Activated CD8-positive, alpha-beta T cell treated with anti-CD3 and anti-CD28 coated beads, Interleukin-2, amount 10 ng/mL, durations not matched to agents 7 days and 5 days (primary cell): ENCODE measurements at places on chromosomes 16 and 17.

DNA sequence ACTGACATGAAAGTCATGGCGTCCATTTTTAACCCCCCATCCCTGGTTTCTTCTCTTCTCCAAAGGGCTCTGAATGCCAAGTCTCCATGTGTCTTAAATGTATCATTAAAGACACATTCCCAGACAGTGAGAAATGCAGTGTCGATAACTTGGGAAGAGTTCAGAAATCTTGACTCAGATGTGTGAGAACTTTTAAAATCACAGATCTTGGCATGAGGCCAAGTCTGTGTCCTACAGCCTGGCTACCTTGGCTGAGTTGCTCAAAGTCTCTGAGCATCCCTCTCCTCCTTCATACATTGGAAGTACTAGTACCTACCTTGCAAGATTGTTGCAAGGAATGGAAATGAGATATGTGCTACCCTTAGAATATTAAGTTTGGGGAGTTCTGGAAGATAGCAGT is 1046.5 kb upstream of the RBFOX1 start:
- no peaks in the 10 kb centered on the region for H3K36me3 ChIP-seq
- DNase-seq = no peak
- H3K27ac ChIP-seq = no peak overlapping the region
- no peaks in the 10 kb centered on the region for H3K4me1 ChIP-seq

GRCh38 chr16:88777471-88778270 is 7.3 kb downstream of the PIEZO1 start:
- no peak for DNase-seq
- H3K36me3 ChIP-seq = peaks cover 8% of the 10 kb centered on the region
- no peak overlapping the region for H3K4me3 ChIP-seq
- peak overlapping the region; percentile 20 for H3K27ac ChIP-seq
- H3K4me1 ChIP-seq = peaks cover 46% of the 10 kb centered on the region

GRCh38 chr16:57540387-57540786 is 2.1 kb upstream of the ADGRG5 start:
- peaks cover 1% of the 10 kb centered on the region for H3K36me3 ChIP-seq
- peaks cover 74% of the 10 kb centered on the region for H3K4me1 ChIP-seq
- H3K27me3 ChIP-seq = no peaks in the 10 kb centered on the region
- DNase-seq = peak; percentile 18
- no peak overlapping the region for H3K4me3 ChIP-seq

DNA sequence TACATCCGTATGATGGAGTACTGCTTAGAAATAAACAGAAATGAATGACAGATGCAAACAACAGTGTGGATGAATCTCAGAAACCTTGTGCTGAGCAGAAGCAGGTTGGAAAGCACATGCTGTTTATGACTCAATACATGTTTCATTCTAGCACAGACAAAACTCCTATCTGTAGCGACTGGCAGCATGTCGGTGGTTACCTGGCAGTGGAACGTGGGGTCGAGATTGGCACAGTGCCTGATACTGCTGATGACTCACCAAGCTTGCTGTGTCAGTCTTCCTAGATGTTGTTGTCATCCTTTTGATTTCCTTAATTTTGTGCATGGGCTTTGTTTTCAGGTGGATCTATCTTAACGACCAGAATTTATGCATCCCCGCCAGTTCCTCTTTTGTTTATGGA is 62.1 kb downstream of the GAN start:
- peaks cover 11% of the 10 kb centered on the region for H3K36me3 ChIP-seq
- no peaks in the 10 kb centered on the region for H3K27me3 ChIP-seq
- DNase-seq = no peak
- H3K4me3 ChIP-seq = no peak overlapping the region
- no peak overlapping the region for H3K27ac ChIP-seq

- no peak overlapping the region for H3K4me3 ChIP-seq
- no peaks in the 10 kb centered on the region for H3K36me3 ChIP-seq
- DNase-seq = no peak
- no peaks in the 10 kb centered on the region for H3K4me1 ChIP-seq
- H3K27ac ChIP-seq = no peak overlapping the region
Observed at GRCh38 chr16:14394834-14395233, 235.2 kb downstream of the PARN start.

DNA sequence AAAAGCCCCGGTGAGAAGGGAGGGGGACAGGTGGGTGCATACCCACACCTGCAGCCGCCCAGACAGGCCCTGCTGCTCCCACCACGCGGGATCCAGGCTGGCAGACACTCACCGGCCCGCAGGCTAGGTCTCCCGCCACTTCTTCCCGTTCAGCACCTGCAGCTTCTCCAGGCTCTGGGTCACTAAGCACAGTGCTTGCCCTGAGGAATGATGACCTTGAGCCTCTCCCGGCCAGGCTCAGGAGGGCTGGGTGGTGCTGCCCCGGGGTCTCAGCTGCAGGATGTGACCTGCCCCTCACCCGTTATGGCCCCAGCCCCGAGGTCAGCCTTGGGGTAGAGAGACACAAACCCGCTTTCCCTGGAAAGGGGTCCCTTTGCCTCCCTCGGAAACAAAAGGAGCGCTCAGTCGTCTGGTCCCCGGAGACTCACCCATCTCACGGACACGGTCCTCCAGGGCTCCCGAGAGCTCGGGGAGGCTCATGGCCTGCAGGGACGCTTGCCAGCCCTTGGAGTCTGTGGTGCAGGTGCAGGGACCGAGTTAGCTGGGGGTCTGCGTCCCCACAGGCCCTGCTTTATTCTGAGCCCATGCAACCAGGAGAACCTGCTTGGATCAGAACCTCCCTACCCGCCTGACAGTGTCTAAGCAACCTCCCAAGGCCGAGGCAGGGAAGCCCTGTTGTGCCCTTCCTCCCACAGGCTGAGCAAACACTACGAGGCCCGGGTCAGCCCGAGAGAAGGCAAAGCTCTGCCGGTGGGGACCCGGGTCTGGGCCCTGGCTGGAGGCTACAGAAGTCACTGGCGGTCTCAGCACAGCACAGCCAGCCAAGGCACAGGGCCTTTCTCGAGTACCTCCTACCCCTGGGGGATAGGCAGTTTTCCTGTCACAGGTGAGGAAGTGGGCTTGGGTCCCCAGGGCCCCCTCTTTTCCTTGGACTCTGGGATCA is 3.8 kb downstream of the NUDT16L1 start:
- no peaks in the 10 kb centered on the region for H3K27me3 ChIP-seq
- H3K4me3 ChIP-seq = no peak overlapping the region
- peaks cover 47% of the 10 kb centered on the region for H3K4me1 ChIP-seq
- DNase-seq = no peak
- H3K27ac ChIP-seq = no peak overlapping the region
- H3K36me3 ChIP-seq = peaks cover 30% of the 10 kb centered on the region

- H3K27me3 ChIP-seq = no peaks in the 10 kb centered on the region
- no peaks in the 10 kb centered on the region for H3K4me1 ChIP-seq
- H3K4me3 ChIP-seq = no peak overlapping the region
- DNase-seq = no peak
Observed at GRCh38 chr17:44862278-44862914, 14.7 kb downstream of the HIGD1B start.

GRCh38 chr17:19334331-19334730 is 28.2 kb downstream of the B9D1 start:
- no peak for DNase-seq
- no peaks in the 10 kb centered on the region for H3K4me1 ChIP-seq
- H3K27me3 ChIP-seq = peaks cover 5% of the 10 kb centered on the region
- no peak overlapping the region for H3K4me3 ChIP-seq

GRCh38 chr17:38911081-38911730 is 14.2 kb upstream of the LASP1NB start:
- no peak for DNase-seq
- H3K36me3 ChIP-seq = peaks cover 50% of the 10 kb centered on the region
- H3K4me3 ChIP-seq = no peak overlapping the region

DNA sequence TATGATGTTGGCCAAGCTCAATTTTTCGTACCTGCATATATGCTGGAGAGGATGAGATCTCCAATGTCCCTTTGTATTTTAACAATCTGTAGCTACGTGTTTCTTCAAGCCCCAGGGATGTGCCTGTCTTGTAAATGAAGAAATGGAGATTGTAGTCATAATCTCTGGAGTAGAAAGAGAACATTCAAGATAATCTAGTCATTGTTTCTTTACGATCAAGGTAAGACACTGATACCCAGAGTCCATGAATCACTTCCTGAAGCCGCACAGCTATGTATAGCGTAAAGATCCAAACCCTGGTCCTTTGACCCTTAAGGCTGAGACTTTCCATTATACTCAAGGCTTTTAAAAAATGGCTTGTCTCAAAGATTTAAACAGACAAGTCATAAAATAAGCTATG is 205.5 kb downstream of the HS3ST3B1 start:
- no peak overlapping the region for H3K4me3 ChIP-seq
- no peaks in the 10 kb centered on the region for H3K36me3 ChIP-seq
- H3K27ac ChIP-seq = no peak overlapping the region

DNA sequence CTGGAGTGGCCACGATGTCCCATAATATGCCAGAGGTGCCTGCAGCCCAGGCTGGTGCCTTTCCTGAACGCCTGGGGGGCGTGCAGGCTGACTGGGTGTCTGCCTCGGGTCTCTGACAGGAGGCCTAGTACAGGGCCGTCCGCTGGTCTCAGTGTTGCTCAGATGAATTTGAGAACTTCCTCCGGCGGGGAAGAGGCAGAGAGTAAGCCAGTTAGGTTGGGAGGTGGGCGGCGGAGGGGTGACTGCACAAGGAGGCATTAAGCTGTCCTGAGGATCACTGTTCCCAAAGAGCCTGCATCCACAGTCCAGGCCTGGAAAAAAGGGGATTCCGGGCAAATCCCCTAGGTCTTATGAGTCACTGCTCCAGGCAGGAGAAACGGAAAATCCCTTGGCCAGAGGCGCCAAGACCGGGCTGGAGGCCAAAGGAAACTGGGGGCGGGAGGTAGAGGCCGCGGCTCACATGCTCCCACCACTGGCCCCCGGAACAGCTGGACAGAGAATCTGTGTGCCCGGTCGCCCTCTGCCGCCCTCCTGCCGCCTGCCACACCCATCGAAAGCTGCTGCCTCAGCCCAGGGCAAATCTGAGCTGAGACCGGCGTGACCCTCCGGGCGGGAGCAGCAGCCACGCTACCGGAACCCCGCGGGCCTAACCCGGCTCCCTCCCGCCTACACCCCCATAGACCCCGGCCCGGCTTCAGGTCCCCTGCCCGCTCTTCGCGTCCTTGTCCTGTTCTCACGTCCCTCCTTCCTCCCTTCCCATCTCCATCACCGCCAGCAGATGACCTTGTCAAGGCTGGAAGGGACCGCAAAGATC is 1.2 kb downstream of the TRIM47 start:
- DNase-seq = peak; percentile 56
- H3K4me1 ChIP-seq = peaks cover 56% of the 10 kb centered on the region
- H3K27ac ChIP-seq = peak overlapping the region; percentile 92
- H3K27me3 ChIP-seq = peaks cover 8% of the 10 kb centered on the region

DNA sequence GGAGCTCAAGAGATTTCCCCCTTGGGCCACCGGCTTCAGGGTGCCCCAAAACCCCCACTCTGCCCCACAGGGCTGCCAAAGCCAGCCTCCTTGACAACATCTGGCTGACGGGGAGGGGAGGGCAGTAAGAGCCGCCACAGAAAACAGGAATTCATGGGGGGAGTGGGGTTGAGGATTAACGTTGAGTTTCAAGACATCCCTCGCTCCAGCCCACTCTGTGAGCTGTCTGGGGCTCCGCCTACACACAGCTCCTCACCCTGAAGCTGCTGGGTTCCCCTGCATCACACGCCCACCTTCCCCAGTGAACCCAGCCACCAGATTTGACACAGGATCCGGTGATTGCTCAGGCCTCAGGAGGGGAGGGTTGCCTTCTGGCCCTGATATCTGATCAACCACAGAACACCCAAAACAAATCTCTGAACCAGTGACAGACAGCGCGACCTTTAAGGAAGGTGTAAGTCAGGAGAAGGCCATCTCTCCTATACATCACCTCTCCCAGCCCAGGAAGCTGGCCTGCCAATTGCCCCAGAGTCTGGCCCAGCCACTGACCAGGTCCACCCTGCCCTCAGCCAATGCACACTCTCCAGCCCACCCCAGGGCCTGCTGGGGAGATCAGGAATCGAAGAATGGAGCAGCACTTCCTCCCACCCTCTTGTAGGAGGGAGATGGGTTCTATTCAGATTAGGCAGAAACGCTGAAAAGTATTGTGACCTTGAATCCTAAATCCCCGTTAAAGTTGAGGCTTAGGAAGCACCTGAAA is 132.1 kb downstream of the CLEC16A start:
- peak; percentile 86 for DNase-seq
- H3K27ac ChIP-seq = peak overlapping the region; percentile 89
- H3K27me3 ChIP-seq = no peaks in the 10 kb centered on the region
- H3K4me1 ChIP-seq = peaks cover 97% of the 10 kb centered on the region
- H3K36me3 ChIP-seq = peaks cover 60% of the 10 kb centered on the region

DNA sequence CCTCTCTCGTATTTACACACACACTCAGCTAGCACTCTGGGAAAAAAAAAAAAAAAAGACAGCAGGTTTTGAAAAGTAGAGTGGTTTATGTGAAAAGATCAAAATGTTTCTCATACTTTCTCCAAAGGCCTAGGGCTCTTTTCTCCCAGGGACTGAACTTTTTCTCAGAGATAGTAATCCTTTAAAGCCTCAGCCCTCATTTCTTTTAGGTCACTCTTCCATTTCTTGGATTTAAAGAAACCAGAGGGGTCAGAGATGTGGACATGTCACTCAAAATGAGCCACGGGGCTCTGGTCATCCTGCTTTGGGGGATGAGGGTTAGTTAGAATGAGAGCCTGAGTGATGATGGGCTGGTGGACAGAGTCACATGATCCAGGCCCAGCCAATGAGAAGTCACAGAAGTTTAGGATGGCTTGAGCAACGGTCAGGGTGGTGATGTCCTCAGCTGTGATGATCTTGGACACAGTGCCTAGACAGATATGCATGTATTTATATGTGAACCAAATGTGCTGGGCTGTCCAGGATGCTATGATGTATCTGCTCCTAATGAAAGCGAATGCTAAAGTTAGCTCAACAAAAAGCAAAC is 33.7 kb upstream of the AXIN2 start:
- no peak overlapping the region for H3K4me3 ChIP-seq
- H3K36me3 ChIP-seq = no peaks in the 10 kb centered on the region
- peaks cover 7% of the 10 kb centered on the region for H3K27me3 ChIP-seq
- peak overlapping the region; percentile 30 for H3K27ac ChIP-seq

DNA sequence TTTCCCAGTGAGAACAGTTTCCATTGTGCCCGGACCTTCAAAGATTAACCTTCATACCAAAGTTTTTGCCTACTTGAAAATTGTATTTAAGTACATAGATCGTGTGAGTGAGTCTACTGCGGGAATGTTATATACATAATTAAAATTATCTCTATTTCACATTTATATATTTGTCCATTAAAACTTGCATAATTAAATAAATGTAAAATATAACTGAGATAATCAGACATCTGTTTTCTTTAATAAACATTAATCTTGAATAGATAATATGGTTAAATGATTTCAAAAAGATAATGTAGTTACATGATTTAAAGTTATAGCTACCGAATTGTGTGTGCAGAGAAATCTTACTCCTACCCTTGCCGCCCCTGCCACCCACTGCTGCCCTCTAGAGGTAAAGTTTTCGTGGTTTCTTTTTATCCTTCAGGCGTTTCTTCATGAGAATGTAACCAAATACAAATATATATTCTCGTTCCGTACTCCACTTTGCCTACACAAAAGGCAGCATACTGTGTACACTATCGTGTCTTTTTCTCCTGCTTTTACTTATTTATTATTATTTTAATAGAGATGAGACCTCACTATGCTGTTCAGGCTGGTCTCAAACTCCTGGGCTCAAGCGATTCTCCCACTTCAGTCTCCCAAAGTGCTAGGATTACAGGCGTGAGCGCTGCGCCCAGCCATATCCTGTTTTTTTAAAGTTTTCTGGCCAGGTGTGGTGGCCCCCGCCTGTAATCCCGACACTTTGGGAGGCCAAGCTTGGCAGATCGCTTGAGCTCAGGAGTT is 35.6 kb downstream of the RPA1 start:
- H3K27me3 ChIP-seq = no peaks in the 10 kb centered on the region
- H3K27ac ChIP-seq = no peak overlapping the region
- no peak overlapping the region for H3K4me3 ChIP-seq

GRCh38 chr16:82062645-82063058 is 27.6 kb downstream of the HSD17B2 start:
- peaks cover 3% of the 10 kb centered on the region for H3K27me3 ChIP-seq
- H3K4me3 ChIP-seq = no peak overlapping the region
- DNase-seq = no peak
